RPMI8226 (cell line): ENCODE measurements at places on chromosomes 2 and 18.
A peak's percentile ranks its signal among the peaks of the same experiment; 100 is the strongest.

GRCh38 chr18:69870736-69871135, 76.9 kb downstream of the CD226 start:
- no peak for DNase-seq

DNA sequence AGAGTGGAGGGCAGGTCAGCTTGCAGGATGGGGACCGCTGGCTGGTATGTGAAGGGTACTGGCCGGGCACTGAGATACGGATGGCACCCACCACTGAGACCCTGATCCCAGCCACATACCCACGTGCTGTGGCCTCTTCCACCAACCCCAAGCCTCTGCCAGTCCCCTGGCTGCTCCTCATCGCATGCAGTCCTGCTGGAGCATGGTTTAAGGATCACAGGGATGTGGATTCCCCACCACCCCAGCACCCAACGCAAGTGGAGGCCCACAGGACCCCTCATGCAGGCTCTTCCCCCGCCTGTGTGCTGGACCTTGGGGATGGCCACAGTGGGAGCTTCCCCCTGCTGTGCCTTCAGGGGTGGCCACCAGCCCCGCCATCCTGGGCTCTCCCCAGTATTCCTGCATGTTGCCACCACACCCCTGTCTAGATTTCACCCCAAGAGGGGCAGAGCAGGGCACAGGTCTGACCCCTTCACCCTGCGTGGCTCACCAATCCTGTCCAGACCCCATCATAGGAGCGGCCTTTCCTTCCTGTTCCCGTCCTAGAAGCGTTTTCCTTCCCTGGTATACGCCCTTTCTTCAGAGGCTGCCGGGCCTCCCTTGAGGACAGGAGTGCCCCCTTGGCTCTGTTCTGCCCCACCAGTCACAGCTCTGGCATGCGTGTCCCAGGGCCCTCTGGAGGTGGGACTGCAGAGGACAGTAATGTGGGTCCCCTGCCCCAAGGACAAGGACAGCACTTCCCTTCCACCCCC, 18.3 kb downstream of the MLPH start:
- no peak for DNase-seq

- DNase-seq = peak; percentile 87
Measured at GRCh38 chr2:109217362-109218086, 88.5 kb downstream of the SH3RF3 start.

DNA sequence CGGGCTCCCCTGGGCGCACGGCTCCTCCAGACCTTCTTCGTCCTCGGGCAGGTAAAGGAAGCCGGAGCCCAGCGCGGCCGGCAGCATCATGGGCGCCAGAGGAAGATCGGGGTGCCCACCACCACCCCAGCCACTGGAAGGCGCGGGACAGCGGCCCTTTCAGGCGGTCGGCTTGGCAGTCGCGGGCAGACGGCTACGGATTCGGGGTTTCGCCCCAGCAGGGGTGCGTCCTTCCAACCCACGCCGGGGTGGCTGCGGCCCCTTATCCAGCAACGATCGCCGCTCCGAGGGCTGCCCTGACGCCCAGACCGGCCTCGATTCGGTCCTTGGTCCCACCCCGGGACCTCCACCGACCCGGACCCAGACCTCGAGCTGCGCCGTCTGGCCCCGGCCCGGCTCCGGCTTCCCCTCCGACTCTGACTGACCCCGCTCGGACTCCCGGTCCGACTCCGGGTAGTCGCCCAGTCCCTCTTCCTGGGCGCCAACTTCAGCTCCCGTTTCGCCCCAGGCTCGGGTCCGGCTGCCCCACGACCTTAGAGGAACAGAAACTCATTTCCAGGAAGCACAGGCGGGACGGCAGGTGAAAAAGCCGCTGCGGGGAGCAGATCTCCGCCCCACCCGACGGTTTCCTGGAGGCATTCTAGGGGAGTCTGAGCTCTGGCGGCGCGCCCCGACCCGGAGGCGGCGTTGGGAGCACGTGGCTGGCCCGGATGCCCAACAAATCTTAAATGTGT, 30.2 kb upstream of the SSB start:
- DNase-seq = peak; percentile 36

- DNase-seq = no peak
Measured at GRCh38 chr2:197197895-197198311, 112.7 kb downstream of the ANKRD44 start.

GRCh38 chr2:155099784-155100183, 401.3 kb downstream of the KCNJ3 start:
- DNase-seq = no peak

- DNase-seq = no peak
Measured at GRCh38 chr2:227562581-227562980, 36.1 kb upstream of the SCYGR2 start.
